ENCODE measurements at places on chromosomes 12 and 14. TPM values are rescaled to one million over a fixed set of nuclear protein-coding genes. Genes with fewer than 3 reads are reported as not detected.

The MYRFL gene
- total RNA-seq = 0.38 TPM

The ZC2HC1C gene
- total RNA-seq = 1.7 TPM

GRCh38 chr12:127750076-127750840 lies 516.7 kb upstream of the TMEM132C start:
- DNase-seq = no peak

- DNase-seq = no peak
Measured at GRCh38 chr14:20631880-20632389, 9.6 kb downstream of the OR6S1 start.

GRCh38 chr14:104726600-104727451 lies 2.8 kb downstream of the ADSS1 start:
- no peak for DNase-seq

DNA sequence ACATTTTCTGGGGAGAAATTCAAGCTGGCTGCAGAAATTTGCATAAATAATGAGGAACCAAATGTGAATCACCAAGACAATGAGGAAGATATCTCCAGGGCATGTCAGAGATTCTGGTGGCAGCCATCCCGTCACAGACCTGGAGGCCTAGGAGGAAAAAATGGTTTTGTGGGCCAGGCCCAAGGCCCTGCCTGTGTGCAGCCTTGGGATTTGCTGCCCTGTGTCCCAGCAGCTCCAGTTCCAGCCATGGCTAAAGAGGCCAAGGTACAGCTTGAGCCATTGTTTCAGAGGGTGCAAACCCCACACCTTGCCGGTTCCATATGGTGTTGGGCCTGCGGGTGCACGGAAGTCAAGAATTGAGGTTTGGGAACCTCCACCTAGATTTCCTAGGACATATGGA lies 147.5 kb downstream of the ADCK1 start:
- no peak for DNase-seq

DNA sequence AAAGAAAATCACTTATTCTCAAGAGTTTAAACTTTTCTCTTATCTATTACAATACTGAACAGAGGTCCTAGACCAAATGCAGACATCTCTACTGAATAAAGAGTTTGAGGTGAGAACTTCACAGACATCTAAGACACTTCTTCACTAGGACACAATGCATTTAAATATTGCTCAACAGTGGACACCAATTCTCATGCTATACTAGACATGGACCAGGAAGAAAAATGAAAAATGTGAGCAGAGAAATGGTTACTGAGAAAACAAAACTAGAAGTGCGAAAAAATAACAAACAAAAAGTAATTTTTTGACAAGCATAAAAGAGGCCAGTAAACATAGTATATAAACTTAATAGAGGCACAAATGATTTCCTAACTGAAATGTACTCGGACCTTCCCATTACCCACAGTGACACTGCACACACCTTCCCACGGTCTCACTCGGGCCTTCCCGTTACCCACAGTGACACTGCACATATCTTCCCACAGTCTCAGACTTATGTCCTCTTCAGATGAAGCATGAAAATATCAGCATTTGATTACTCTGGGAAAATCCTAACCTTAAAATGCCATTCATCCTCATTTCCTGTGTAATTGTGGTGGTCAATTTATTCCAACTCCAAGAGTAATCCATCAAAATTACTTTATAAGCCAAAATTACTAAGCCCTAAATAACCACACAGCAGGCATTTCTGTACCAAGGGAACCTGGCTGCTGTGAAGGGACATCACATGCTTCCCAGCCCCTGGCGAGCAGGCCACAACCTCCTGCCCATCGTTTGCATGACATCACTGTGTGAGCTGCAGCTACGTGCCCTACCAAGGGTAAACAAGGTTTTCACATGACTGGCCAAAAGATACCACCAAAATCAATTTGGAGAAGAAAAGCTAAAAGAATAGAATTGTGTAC lies 6.4 kb downstream of the SLC15A4 start:
- DNase-seq = peak; percentile 90

DNA sequence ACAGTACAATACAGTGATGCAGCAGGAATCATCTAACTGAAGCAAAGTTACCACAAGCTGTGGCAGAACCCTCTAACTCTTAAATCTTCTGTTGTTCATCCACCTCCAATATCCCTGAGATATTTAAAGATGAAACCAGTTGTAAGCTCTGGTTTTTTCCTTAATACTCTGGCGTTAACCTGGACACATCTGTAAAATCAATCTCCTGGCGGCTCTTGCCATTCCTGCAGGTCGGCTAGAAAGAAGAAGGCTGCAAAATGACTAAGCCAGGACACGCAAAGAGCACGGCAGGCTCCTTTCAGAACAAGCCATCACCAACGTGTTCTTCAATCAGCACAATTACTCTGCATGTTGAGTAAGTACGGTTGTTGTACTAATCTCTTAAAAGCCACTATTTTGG lies 309.3 kb downstream of the MED13L start:
- no peak for DNase-seq

- DNase-seq = no peak
Measured at GRCh38 chr14:96663491-96664067, 133.6 kb upstream of the VRK1 start.

DNA sequence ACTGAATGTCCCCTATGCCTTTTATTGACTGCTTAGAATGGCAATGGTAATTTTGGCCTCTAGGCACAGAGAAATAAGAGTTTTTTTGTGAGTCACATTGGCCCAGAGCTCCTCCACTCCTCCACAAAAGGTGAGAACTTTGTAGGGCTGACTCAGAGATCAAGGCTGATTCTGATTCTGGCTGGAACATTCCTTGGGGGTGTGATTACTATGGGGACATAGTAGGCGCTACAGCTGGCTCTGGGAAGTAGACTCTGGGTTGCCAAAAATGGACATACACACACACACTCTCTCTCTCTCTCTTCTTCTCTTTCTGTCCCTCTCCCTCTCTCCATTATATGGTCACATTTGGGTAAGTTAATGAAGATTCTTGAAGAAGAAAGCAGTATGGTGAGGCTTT lies 174.6 kb upstream of the DDHD1 start:
- no peak for DNase-seq

DNA sequence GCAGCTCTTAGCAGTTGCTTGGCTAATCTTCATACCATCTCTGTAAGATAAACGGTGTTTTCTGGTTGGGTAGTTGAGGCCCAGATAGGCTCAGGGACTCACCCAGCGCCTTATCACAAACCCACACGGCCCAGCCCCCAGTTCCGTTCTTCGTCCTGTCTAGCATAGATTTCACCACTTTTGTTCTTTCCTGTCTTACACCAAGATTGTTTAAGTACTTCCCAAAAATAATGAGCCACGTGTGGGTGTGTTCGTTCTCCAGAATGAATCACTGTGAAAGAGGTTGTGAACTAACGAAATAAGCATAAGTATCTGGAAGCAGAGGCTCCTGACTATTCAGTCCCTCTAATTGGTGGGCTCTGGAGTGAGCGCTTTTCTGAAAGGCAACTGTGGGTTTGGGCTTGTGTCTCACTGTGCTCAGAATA lies 21.4 kb downstream of the ACVR1B start:
- DNase-seq = no peak

The NINJ2 gene
- total RNA-seq = 14.8 TPM

GRCh38 chr14:58876608-58877007 lies 238.8 kb downstream of the DACT1 start:
- DNase-seq = no peak

The TDG gene
- 46.7 TPM for total RNA-seq

The TMEM63C gene
- 0.74 TPM for total RNA-seq

The MIP gene
- not detected for total RNA-seq

- no peak for DNase-seq
Measured at GRCh38 chr12:52207895-52208294, 16.1 kb upstream of the KRT80 start.

DNA sequence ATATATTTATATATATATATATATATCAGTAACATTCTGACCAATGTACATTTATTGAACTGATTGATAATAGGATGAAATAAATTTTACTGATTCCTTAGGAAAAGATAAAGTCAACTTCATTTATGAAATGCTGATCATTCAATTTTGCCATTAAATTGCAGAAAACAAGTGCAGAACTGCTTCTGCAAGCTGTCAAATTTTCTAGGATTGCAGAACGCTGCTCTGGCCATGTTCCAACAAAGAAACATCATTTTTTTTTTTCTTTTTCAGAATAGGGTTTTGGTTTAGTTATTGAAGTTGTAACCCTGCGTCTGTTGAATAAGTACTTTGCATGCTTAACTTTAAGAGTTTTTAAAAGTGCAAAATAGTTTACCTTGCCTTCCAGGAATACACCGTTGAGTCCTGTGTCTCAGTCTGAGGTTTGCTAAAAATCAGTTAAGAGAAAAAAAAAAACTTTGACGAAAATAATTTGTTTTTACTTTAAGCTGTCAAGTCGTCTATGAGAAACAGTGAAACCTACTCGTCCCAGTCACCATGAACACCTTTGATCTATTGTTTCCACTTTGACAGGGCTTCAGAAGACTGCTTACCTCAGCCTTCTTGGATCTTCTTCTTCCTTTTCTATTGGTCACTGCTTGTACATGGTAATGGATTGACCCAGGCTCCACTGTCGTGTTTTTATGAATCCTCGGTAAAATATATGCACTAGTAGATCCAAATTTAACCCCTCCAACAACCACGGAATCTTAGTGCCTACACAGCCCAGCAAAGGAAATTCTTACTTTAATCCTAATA lies at the start of gene KERA:
TSS of gene KERA (minus strand) at position 657 of the 798 bp plus-strand sequence. CDS start 1,743 bp downstream, outside the sequence.
- no peak for DNase-seq

The GPRC5A gene
- 3.5 TPM for total RNA-seq

DNA sequence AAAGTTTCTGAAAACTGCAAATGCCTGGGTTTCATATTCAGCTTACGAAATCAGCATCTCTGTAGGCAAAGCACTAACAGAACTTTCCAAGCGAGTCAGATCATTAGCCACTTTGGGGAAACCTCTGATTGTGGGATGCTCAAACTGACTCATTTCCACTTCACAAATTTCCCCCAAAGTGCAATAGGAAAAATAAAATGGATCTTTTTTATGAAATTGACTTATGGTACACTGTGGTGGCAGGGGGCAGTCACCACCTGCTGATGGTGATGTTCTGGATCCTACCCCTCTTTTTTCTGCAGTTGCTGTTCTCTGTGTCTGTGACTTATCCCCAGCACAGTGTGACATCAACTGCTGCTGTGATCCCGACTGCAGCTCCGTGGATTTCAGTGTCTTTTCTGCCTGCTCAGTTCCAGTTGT lies 5.6 kb downstream of the TCTN1 start:
- peak; percentile 80 for DNase-seq

GRCh38 chr12:94266796-94267536 lies 118.6 kb downstream of the PLXNC1 start:
- DNase-seq = no peak

Measured in GM12878 (cell line).